GM04503 (cell line): ENCODE measurements at places on chromosomes 16 and 17.
A peak's percentile ranks its signal among the peaks of the same experiment; 100 is the strongest.

- peak; percentile 82 for DNase-seq
These were observed 688 bp downstream of the FBRS start for GRCh38 chr16:30658731-30659506.

DNA sequence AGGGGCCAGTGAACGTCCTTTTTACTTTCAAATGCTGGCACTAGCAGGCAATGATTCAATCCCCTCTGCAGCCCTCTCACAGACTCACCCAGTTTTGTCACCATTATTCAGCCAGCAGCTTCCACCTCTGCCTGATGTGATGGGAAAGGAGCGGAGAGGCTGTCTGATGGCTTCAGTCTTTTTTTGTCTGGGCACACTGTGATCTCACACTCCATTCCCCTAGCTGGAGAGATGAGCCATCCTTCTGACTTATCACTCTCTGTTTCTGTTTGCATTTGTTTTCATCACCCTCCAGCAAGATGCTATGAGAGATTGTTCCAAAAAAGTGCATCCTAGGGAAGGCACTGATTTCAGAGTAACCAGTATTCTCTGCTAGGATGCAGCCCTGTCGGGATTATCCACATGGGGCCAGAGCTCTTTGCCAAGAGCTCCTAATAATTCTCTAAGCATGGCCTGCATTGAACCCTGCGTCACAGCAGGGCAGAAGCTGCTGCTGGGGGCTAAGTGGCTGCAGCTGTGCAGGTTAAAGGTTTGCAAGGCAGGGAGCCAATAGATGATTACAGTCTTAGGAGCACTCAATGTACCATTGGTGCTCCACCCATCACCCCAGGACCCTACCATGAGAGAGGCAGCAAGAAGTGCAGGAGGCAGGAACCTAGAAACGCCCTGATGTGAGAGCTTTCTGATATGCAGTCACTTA is 236.1 kb upstream of the C16orf82 start:
- DNase-seq, result no peak

DNA sequence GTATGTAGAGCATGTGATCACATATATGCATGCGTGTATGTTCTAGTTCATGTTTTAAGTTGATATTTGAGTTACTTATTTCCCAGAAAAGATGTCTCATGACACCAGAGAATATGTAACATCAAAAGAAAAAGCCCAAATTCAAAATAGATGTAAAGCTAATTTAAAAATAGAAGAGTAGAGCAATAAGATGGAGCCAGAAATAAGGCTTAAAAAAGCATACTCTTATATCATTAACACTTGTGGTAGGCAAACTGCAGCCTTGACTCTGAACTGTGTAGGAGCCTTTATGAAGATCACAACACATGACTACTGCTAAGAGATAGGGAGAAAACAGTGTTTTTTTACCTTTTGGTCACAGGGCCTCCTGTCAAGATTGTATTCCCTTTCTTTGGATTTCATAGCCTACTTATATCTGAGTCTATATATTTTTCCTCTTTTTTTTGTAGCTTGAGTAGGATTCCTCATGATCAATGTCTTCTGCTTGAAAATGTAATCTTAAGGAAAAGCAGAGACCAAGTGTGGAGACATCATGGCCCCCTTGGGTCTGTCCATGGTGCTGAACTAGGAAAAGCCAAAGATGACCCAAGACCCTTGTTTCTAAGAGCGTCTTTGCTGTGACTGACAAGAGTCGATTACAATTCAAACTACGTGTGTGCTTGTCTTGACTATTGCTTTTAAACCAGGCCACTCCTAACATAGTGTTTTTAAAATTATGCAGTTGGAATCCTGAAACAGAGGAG is 390.4 kb downstream of the SHISA9 start:
- no peak for DNase-seq

- no peak for DNase-seq
These were observed 11.0 kb downstream of the EMC6 start for GRCh38 chr17:3679531-3680126.

DNA sequence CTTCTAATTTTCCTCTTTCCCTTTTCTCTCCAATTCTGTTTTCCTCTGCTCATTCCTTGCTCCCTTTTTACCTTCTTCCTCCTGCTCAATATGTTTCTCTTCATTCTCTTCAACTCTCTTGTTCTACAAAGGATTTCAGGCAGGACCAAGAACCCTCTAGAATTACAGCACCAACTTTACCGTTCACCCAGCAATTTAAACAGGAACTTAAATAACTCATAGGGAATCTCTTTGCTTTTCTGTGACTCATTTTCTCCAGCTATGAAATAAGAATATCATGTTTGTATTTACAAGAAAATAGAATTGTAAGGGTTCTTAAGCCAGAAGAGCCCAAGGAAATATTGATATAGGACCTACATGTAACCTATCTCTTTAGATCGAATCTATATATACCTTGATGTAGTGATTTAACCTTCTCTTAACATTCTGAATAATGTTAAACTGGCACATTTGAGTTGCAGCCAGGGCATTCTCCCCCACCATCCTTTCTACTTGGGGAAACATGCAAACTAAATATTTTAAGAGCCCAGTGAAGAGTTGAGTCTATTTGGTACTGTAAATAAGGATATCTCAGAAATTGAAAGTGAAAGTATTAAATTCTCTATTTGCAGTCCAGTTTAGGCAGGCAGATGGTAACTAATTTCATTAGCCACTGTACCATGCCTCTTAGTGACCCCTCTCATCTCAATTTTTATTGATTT is 137.0 kb downstream of the ANKFN1 start:
- DNase-seq, result no peak

- no peak for DNase-seq
These were observed 80.8 kb downstream of the CLEC16A start for GRCh38 chr16:11025120-11025531.

- DNase-seq, result no peak
These were observed 376 bp upstream of the STAC2 start for GRCh38 chr17:39225959-39226683.

DNA sequence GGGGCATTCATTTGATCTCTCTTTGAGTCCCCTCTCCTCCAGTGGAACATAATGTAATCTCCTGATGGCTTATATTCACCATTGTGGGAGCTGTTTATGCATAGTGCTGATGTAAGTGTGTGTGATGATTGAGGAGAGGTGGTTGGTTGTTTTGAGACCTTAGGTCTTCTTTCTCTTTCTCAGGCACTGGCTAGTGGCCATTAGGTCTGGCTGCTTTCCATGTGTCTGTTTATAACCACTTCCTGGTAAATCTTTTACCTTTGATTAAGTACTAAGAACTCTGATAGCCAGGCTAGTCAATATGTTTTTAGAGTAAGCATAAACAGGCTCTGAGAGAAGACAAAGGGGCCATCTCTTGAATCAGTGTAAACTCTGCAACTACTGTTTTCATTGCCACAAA is 27.9 kb downstream of the VAT1L start:
- DNase-seq, result no peak

GRCh38 chr16:4862639-4863038 is 15.4 kb downstream of the UBN1 start:
- DNase-seq, result no peak

DNA sequence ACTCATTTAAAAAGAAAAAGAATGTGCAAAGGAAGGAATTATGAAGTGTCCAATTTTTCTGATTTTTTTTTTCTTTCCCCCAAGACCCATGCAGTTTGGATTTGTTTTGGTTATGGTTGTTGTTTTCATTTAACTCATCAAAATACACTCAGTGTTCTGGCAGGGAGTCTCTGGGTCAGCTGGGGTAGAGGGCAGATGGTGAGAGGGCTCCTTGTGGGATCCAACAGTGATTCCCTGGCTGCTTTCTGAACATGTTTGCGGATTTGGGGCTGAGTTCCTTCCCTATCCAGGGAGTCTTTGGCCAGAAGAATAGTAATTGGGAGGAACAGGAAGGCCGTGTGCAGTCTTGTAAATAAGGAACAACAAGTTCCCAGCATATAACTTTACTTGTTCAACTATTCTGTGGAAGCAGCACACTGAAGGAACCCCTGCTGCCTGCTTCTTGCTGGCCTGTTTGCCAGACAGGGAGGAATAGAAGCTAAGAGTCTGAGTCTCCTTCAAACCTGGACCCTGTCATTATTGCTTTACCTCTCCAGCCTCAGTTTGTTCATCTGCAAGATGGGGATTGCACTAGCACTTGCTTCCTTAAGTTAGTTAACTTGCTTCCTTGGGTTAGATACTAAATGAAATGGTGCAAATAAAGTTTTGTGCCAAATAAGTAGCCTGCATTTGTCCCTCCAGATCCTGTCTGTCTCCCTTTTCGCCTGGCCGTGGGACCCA is 32.1 kb downstream of the C17orf67 start:
- DNase-seq, result no peak

DNA sequence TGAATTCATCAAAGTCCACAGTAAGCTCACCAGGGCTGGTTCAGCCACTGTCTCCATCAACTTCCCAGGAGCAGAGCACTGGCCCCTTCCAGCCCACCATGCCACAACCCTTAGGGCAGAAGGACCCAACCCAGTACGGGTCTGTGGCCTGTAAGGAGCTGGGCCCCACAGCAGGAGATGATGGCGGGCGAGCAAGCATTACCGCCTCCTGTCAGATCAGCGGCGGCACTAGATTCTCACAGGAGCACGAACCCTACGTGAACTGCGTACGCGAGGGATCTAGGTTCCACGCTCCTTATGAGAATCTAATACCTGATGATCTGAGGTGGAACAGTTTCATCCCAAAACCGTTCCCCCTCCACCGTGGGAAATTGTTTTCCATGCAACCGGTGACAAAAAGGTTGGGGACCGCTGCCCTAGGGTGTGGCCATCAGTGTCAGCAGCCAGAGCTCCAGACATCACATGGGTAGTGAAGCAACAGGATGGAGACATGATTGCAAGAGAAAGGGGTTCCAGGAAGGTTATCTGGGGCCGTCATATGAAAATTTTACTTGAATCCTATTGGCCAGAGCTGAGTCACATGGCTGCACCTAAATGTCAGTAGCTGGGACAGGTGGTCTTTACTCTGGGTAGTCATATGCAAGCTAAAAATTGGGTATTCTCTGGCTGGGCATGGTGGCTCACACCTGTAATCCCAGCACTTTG is 12.4 kb upstream of the SLC25A19 start:
- DNase-seq, result no peak

- no peak for DNase-seq
These were observed 49.2 kb downstream of the CRISPLD2 start for GRCh38 chr16:84868829-84869472.

DNA sequence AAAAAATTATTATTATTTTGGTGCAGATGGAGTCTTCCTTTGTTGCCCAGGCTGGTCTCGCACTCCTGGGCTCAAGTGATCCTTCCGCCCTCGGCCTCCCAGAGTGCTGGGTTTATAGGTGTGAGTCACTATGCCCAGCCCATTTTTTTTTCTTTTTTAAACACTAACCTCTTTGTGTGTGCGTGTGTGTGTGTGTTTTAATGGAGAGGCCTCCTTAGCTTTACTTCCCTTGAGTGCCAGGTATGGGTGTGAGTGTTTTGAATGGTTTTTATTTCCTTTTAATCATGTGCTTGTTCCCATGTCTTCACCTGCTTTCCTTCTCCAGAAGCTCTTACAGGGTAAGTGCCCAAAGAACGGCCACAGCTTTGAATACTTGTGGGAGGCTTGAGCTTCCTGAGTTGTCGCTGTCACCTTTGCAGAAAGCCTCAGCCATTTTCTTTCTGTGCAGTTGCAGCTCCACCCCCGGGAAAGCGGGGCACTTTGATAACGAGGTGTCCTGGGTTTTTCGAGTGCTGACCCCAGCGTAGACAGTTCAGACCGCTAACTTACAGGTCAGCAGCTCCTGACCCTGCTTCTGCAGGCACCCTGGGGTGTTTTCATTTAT is 22.6 kb downstream of the AKAP1 start:
- DNase-seq, result no peak
